Lower leg skin (tissue), 4 donors: ENCODE measurements at places on chromosomes 5 and 9. TPM values are rescaled to one million over a fixed set of nuclear protein-coding genes. Genes with fewer than 3 reads are reported as not detected.

The MEIKIN gene
- not detected for total RNA-seq

The SLC31A1 gene
- total RNA-seq = 22.9 TPM

The INSL4 gene
- total RNA-seq = not detected

The IFNA13 gene
- not detected for total RNA-seq

The FSD1L gene
- 2.2 TPM for total RNA-seq

The GLRA1 gene
- not detected for total RNA-seq

The COL15A1 gene
- total RNA-seq = 14.1 TPM

The NUTM2G gene
- not detected for total RNA-seq

The SPINK5 gene
- 416 TPM for total RNA-seq

The NUDT12 gene
- total RNA-seq = 11.5 TPM

The SPINK13 gene
- not detected for total RNA-seq

The THOC3 gene
- total RNA-seq = 54.3 TPM

The BARHL1 gene
- total RNA-seq = not detected

The PCDHA1 gene
- not detected for total RNA-seq

The ZBTB34 gene
- total RNA-seq = 13.8 TPM

The TAF9 gene
- total RNA-seq = 33.0 TPM

The GABRA6 gene
- total RNA-seq = not detected

The PCDHGA10 gene
- total RNA-seq = 11.7 TPM

The SPATA31D4 gene
- not detected for total RNA-seq

The DMRTA1 gene
- total RNA-seq = 1.4 TPM

The HMCN2 gene
- 1.9 TPM for total RNA-seq

The ADAMTS6 gene
- 0.42 TPM for total RNA-seq

The TCF7 gene
- 4.3 TPM for total RNA-seq

The SPATA6L gene
- total RNA-seq = 2.5 TPM

The CYSRT1 gene
- 119 TPM for total RNA-seq

The ZNF608 gene
- 11.6 TPM for total RNA-seq
